ENCODE measurements at places on chromosomes 6 and 20.

GRCh38 chr6:128519132-128519930, 1.1 kb downstream of the PTPRK start:
- DNase-seq, result peak; percentile 60

GRCh38 chr20:49766979-49767521, 45.6 kb upstream of the SLC9A8 start:
- DNase-seq, result no peak

GRCh38 chr6:149026530-149026942, 279.7 kb downstream of the UST start:
- no peak for DNase-seq

DNA sequence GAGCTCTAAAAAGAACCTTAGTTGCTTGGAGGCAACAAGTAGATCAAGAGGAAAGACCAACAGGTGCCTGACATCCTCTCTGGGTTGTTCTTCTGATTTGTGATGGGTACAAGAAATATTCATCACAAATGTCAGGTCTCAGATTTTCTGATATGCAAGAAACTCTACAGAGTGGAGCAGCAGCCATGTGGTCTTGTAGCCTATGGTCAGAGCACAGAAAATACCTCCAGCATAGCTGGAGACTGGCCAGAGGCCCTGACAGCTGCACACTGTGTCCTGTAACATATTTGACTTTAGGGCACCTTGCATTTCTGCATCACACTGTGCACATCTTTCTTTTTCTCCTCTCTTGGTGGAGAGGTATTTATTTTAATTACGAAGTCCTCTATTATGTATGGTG, 116.3 kb downstream of the GMPR start:
- no peak for DNase-seq

DNA sequence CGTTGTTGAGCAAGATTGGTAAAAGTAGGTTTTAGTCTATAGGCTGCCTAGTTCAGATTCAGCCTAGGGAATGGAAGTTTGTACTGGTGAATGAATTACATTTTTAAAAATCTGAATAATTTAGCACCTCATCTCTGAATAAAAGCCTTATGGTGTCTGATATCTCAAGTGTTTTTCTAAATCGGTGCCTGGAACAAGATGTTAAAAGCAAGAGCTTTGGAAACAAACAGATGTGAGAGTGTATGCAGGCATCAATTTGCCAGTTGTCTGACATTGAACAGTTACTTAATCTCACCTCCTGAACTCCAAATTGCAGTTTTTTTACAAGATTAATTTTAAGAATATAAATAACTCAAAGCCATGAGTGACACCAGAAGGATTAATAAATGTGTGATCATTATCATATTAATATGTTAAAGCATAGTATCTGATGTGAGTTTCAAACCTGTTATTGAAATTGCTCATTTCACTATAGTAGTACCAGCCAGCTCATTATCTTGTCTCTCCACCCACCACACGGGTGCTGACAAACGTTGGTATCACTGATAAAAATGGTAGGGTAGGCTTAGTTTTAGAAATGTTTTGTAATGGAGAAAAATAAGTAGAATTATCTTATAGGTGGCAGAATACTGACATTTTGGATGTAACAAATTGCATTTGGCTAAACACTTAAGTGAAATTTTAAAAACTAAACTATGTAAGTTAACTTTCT, 157.3 kb downstream of the FAM83B start:
- no peak for DNase-seq

DNA sequence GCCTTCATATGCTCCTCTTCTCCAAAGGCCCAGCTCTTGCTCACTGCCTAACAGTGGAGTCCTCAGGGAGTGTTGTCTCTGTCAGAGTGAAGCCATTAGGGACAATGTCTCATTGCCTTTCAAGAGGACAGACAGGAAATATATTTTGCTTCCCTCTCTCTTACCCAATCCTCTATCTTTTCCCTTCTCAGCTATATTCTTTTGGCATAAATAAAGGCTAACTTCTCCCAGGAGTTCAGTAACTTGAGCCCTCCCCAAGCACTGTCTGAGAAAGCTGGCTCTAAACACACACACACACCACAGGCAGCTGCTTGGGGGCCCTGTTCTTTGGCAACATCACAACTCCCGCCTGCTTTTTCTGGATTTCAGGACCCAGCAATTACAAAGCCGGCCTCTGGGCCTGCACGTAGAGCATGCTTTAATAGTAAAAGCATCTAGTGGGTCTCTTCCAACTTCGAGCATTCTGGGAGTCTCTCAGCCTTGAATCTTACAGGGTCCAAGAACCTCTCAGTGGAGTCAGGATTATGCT, 34.7 kb upstream of the LAMA4 start:
- DNase-seq, result no peak

DNA sequence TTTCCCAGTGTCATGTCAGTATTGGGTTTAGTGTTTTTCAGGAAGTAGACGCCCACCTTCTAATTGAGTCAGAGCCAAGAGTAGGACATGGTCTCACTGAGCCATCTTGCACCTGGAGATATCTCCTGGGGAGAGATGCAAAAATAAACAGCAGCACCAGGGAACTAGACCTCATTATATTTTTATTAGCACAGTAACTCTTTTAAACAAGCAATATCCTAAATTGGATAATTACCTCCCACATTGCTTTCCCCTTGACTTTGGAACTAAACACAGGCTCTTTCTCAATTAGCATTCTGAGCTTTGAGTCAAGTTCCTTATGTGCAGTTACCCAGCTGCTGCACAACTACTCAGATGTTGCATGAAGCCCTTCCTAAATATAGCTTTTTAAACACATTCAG, 175.4 kb downstream of the IBTK start:
- no peak for DNase-seq

DNA sequence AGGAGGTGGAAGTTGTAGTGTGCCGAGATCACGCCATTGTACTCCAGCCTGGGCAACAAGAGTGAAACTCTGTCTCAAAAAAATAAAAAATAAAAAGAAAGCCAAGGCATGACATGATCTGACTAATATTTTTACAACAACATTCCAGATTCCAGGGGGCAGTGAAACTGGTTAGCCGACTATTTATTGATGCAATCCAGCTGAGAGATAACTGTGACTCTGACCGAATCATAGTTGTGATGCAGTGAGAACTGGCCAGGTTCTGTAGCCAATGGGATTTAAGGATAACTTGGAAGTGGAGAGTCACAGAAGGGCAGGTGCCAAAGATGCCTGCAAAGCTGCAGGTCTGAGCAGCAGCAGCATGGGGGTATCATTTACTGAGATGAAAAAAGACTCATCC, 82.9 kb upstream of the TSHZ2 start:
- no peak for DNase-seq

GRCh38 chr6:89051676-89052075, 28.9 kb upstream of the PNRC1 start:
- DNase-seq, result no peak

- no peak for DNase-seq
Measured at GRCh38 chr20:3826420-3826819, 6.1 kb downstream of the AP5S1 start.

DNA sequence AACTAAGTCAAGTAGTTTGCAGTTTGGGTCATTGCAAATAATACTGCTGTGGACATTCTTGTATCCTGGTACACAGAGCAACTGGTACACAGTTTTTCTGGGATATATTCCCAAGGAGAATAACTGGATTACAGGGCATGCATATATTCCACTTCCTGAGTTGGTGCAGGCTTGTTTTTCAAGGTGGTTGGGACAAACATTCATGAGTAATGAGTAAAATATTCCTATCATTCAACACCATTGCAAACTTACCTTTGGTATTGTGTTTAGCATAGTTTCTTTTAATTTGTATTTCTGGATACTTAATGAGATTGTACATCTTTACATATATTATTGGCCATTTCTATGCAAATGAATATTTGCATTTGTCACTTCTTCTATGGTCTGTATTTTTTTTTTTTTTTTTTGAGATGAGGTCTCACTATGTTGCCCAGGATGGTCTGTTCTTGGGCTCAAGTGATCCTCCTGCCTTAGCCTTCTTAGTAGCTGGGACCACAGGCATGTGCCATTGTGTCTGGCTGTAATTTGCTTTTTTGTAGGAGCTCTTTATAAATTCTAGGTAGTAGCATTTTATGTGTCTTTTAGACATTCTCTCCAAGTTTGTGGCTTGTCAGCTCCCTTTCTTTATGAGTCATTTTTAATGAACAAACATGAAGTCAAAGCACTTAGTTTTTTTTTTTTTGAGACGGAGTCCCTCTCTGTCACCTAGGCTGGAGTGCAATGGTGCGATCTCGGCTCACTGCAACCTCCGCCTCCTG, 158.7 kb downstream of the SOX4 start:
- DNase-seq, result no peak

DNA sequence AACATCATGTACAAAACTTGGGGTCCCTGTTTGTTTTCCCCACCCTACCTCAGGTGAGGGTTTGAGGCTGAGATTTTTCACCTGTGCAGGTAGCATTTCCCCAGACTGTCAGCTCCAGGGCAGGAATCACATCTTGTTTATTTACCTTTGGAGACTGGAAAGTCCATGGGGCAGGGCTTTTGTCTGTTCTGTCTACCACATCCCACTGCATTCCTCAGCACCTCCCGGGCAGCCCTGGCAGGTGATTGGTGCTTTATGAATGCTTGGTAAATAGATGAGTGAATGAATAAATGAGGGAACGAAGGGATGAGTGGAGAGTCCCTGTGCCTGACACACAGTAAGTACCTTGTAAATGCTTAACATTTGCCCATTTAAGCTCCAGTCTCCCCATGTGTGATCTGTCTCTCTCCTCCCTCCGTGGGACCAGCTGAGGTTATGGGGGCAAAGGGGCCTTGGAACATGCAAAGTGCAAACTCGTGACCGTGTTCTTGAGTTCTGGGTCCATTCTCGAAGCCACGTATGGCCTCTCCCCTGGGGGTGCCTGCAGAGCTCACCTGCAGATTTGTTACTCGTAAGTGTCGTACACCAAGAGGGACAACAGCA, 69.7 kb upstream of the PMEPA1 start:
- DNase-seq, result no peak

- no peak for DNase-seq
Measured at GRCh38 chr6:120938164-120938875, 396.0 kb downstream of the TBC1D32 start.
